ENCODE measurements at places on chromosomes 4 and X.

DNA sequence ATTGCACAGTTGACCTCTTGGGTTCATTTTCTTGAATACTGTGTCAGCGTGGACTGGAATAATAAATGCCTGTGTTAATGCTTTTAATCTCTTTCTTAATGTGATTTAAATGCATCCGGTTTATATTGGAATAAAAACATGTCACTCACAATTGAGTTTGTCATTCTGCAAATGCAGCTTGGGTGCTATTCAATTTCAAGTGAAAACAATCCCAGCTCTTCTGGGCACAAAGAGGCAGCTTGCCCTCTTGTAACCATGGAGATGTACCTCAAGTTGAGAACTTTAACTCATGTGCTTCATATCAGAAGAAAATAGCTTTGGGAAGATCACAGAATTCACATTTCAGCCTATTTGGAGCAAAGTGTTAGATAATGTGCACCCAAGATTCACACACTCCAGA, 355.7 kb upstream of the GNPDA2 start:
- DNase-seq, result no peak

DNA sequence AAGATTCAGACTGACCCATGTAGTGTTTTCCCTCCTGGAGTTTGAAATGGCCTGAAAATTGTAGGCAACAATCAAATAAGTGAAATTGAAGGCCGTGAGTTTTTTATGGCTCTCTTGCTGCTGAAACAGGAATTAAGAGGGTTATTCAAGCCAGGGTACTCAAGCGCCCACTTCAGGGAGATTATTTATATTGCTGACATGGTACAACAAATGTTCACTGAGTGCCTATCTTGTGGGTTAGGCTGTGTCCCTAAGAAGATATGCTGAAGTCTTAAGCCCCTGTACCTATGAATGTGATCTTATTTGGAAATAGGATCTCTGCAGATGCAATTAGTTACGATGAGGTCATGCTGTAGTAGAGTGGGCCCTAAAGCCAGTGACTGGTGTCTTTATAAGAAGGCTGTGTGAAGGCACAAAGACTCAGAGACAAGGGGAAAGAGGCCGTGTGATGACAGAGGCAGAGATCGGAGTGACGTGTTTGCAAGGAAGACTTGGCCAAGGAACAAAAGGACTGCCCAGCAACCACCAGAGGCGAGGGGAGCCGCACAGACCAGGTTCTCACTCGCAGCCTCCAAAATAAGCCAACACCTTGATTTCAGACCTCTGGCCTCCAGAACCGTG, 72.9 kb downstream of the MED28 start:
- no peak for DNase-seq

GRCh38 chr4:78707268-78707667, 68.9 kb upstream of the BMP2K start:
- DNase-seq, result no peak

- peak; percentile 14 for DNase-seq
Observed at GRCh38 chr4:148874331-148874730, 432.1 kb upstream of the NR3C2 start.

- DNase-seq, result peak; percentile 86
Observed at GRCh38 chr4:38752941-38753806, 29.6 kb downstream of the TLR10 start.

DNA sequence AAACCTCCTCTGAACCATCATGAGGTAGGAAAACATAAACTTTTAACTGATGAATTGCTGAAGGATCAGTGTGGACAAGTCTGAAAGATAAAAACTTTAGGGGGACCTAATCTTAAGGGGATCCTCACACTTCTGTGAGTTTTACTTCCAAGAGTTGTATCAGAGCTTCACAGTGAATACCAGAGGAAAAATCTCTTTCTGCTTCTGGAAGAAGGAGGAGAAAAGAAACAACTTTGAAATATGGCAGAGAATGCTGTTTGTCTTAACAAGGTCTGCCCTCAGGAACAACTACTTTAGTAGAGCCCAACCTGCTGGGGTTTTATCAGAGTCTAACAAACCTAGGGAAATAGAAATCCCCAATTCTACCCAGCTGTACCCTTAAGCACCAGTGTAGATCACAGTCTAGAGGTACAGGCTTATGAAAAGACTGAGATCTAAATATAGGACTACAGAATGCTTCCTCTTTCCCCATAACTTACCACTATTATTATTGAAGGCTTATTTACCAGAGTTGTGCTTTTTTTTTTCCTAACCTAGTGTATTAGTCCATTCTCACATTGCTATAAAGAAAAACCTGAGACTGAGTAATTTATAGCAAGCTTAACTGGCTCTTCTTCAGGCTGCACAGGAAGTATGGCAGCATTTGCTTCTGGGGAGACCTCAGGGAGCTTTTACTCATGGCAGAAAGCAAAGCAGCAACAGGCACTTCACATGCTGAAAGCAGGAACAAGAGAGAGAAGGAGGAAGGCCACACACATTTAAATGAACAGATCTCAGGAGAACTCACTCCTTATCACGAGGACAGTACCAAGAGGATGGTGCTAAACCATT, 167.9 kb downstream of the CAMK2D start:
- no peak for DNase-seq

DNA sequence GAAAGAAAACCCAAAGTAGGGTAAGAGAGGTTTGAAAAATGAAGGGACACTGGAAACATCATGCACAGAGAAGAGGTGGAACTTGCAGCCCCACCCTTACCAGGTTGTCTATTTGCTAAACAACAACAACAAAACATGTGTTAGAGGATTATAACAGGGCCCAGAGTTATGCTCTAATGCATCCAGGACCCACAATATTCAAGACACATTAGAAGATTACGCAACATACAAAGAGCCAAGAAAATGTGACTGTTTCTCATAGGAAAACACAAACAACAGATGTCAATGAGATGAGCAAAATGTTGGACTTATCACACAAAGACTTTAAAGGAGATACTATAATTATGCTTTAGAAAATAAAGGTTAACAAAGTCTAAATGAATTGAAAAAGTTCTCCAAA, 128.5 kb downstream of the LRBA start:
- DNase-seq, result peak; percentile 5

- DNase-seq, result peak; percentile 61
Observed at GRCh38 chrX:70030301-70030767, 19.4 kb downstream of the AWAT2 start.

DNA sequence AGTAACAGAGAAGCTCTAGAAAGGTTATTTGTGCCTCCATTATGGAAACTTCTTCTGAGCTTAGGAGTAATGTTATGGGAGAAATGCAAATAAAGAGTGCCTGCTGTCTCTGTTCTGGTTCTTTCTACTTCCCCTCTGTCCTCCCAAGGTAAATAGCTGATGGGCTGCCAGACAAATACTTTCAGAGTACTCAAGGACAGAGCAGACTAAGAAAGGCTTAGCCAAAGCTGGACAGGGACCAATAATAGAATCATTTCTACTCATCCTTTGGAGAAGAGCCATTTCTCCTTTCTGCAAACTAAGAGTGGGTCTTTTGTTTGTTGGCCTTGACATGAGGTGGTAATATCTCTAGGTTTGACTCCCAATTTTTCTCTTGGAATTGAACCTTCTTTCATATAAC, 136.1 kb downstream of the MID1IP1 start:
- no peak for DNase-seq

DNA sequence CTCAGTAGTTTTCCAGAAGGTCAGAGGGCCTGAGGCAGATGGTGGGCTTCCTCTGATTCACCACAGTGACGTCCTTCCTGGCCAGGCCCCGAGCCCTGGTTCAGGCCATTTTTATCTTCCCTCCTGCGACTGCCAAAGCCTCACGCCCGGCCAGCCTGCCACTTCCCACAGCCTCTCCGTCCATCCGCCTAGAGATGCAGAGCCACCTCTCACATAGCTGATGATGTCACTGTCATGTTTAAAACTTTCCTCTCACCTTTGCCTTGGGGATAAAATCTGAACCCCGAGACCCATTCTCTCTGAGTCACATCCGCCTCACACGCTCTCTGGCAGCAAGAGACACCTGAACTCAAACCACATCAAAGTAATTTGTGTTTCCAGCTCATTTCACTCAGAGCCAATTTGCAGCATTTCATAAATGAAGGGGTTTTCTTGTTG, 175.3 kb downstream of the QDPR start:
- peak; percentile 45 for DNase-seq
